Progenitor cell of endocrine pancreas (in vitro differentiated cells): ENCODE measurements at places on chromosomes 1 and 21. TPM values are rescaled to one million over a fixed set of nuclear protein-coding genes. Genes with fewer than 3 reads are reported as not detected.

GRCh38 chr1:99474350-99474893 lies 171.5 kb upstream of the PALMD start:
- no peak overlapping the region for H3K4me3 ChIP-seq
- no peaks in the 10 kb centered on the region for H3K27me3 ChIP-seq
- no peaks in the 10 kb centered on the region for H3K4me1 ChIP-seq

GRCh38 chr1:87829360-87829759 lies 500.7 kb downstream of the LMO4 start:
- no peak overlapping the region for H3K4me3 ChIP-seq
- H3K4me1 ChIP-seq: no peaks in the 10 kb centered on the region
- H3K36me3 ChIP-seq: no peaks in the 10 kb centered on the region
- no peaks in the 10 kb centered on the region for H3K27me3 ChIP-seq
- H3K27ac ChIP-seq: no peak overlapping the region
- DNase-seq: no peak

DNA sequence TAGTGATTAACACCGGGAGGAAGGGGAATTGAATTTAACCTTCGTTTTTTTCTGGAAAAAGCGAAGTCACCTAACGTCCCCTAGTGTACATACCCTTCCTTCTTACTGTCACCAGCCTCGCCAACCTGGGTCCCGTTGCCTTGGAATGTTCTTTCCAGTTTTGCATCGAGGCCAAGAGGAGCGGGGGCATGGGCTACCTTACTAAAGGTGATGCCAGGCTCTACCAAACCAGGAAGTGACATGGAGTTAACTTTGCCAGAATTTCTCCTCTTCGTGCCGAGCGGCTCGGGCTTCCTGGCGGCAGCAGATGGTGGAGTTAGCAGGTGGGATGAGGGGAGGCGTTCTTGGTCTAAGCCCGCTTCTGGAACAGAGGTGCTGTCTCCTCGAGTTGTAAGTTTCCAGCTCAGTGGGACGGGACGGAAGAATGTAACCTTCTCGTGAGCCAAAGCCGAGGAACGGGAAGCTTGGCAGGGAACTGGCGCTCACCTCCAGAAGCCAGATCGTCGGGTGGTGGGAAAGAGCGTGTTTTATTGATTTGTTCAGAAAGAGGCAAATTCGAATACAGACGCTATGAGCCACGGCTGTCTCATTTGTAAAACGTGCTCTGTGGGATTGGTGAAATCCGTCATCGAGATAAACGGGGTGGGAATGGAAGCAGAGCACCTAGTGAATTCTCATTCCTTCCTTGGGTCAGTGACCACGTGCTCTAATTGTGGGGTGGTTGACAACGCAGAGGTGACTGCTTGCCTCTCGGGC lies 486 bp downstream of the NIPAL3 start:
- H3K4me3 ChIP-seq: peak overlapping the region; percentile 97
- peaks cover 6% of the 10 kb centered on the region for H3K36me3 ChIP-seq
- no peak for DNase-seq
- peaks cover 25% of the 10 kb centered on the region for H3K4me1 ChIP-seq
- H3K27me3 ChIP-seq: no peaks in the 10 kb centered on the region

PRDX1 gene
- total RNA-seq: 308 and 331 TPM in 2 replicates

RNF220 gene
- total RNA-seq: 85.9 and 87.5 TPM in 2 replicates
